ENCODE measurements at places on chromosomes 16 and 17.

DNA sequence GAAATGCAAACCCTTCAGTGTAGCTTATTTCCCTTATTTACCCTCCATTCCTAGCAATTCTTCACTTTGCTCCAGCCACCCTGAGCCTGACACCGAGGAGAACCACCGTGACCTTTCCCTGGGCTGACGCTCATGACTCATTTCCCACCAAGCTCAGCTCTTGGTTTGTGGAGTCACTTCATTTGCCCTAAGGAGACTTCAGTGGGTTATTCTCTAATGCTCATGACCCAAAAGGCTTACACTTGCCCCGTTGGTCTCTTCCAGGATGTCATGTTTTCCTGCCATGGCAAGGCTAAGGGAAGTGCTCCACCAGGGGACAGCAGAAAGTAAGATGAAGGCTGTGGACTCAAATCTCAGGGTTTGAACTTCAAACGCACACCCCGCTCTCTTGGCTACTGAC lies 161.0 kb downstream of the CBLN1 start:
- ATAC-seq, result no peak

GRCh38 chr16:10539236-10539635 lies 41.2 kb downstream of the EMP2 start:
- no peak for ATAC-seq

GRCh38 chr16:9264067-9264466 lies 172.6 kb downstream of the HAPSTR1 start:
- no peak for ATAC-seq

DNA sequence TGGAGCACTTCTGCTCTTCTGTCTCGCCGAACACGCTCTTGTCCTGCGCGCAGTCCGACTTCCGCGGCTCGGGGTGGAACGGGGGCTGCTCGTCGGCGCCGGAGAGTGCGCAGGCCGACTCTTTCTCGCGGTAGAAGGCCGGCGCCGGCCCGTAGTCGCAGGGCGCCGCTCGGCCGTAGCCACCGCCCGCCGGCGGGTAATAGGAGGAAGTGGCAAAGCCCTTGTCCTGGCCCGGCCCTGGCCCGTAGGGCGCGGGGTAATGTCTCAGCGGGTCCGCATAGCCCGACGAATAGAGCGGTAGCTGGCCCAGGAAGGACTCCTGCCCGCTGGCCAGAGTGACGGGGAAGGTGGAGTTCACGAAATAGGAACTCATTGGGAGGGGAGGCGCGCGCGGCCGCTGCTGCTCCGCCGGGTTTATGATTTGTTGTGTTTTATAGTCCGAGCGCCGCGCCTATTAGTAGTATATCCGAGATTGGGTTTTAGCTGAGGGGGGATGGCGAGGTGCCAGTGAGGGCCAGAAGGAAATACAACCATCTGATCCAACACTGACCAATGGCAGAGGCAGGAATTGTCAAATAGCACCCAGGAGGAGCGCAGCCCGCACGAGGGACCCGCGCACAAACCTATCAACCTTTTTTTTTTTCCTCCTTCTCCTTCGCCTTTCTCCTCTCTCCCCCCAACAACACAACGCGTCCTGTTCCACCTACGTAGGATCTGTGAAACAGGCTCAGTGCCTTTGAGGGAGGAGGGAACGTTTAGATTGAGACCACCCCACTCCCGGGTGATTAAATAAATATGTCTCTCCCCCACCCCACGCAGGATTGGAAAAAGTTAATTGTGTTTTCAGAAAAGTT lies 4.4 kb upstream of the HOXB5 start:
- ATAC-seq, result peak; percentile 66

GRCh38 chr16:82660075-82660645 lies 33.4 kb downstream of the CDH13 start:
- no peak for ATAC-seq

GRCh38 chr17:11506635-11507034 lies 91.6 kb upstream of the DNAH9 start:
- no peak for ATAC-seq

Measured in stimulated activated memory B cell treated with anti-CD40 and anti-IgM and Interleukin-4, amounts not matched to agents 10 μg/mL and 1 μg/mL and 100 μg/mL, for 72 hours (primary cell).